ENCODE measurements at places on chromosomes 11 and 22.
A peak's percentile ranks its signal among the peaks of the same experiment; 100 is the strongest.

- DNase-seq = no peak
Observed at GRCh38 chr11:94557992-94558391, 9.2 kb upstream of the PIWIL4 start.

DNA sequence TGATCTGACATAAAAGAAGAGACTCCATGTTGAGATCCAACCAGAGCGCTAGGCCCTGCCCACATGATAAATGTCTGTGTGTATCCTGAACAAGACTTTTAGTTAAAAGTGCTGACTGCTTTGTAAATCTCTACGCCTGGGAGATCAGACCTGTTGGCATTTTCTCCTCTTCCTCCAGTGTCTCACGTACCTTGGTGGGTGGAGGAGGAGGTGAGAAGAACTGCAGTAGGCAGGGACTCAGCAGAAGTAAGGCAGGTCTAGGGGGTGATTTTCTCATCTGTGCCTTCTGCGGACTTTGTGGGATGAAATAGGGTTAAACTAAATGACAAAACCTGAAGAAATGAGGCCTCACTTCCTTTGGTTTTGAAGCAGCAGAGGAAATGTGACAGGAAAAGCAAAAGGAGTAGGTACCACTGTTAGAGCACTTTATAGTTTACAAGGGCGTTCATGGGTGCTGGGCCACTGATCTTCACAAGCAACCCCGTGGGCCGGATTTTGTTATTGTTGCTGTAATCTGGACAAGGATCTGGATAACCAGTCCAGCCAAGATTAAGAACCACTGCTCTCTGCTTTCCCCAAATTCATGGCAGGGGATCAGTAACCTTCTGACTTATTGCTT, 36.7 kb upstream of the PLET1 start:
- DNase-seq = no peak

GRCh38 chr11:13884158-13884799, 78.2 kb upstream of the SPON1 start:
- no peak for DNase-seq

DNA sequence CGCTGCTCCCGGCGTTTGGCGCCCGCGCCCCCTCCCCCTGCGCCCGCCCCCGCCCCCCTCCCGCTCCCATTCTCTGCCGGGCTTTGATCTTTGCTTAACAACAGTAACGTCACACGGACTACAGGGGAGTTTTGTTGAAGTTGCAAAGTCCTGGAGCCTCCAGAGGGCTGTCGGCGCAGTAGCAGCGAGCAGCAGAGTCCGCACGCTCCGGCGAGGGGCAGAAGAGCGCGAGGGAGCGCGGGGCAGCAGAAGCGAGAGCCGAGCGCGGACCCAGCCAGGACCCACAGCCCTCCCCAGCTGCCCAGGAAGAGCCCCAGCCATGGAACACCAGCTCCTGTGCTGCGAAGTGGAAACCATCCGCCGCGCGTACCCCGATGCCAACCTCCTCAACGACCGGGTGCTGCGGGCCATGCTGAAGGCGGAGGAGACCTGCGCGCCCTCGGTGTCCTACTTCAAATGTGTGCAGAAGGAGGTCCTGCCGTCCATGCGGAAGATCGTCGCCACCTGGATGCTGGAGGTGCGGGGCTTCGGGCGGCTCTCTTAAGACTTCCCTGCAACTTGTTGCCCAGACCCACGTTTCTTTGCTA, at the start of gene CCND1:
Gene CCND1, plus strand, starts transcription at position 162 of the 587 bp plus-strand sequence. Its CDS starts 158 bp downstream, at position 320.
- peak; percentile 85 for DNase-seq

DNA sequence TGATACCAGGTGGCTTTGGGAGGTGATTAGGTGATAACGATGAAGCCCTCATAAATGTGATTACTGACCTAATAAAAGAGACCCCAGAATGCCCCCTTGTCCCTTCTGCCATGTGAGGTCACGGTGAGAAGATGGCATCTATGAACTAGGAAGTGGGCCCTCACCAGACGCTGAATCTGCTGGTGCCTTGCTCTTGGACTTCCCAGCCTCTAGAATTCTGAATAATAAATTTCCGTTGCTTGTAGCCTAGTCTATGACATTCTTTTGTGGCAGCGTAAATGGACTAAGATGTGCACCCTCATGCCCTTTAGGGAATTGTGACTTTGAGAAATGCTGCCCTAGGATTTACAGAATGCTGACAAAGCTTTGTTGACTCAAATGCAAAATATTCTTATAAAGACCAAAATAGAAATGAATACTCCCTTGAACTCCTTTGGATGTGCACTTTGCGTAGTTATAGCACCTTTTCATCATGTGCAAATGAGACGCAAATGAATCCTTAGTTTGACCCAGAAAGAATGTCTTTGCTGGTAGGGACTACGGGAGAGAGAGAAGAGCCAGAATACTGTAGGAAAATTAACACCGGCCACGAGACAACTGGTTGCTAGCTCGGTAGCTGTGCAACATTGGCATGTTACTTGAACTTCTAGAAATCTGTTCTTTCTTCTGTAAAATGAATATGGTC, 24.8 kb upstream of the EHF start:
- no peak for DNase-seq

DNA sequence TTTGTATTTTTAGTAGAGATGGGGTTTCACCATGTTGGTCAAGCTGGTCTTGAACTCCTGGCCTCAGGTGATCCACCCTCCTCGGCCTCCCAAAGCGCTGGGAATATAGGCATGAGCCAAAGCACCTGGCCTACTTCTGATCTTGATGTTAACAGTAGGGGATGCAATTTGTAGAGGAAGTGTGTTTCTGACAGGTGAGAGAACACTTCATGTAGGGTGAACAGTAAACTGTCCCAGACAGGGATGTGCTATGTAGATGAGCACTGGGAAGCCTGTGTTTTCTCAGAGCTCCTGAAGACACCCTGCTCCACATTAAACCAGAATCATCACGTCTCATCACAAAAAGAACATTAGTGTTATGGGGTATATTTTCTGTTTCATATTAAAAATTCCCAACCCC, 45.1 kb downstream of the UBASH3B start:
- no peak for DNase-seq

GRCh38 chr11:19753451-19754106, 40.9 kb downstream of the NAV2 start:
- DNase-seq = no peak

GRCh38 chr11:14189874-14190273, 169.1 kb downstream of the RRAS2 start:
- no peak for DNase-seq

- DNase-seq = no peak
Observed at GRCh38 chr11:69486773-69487291, 5.4 kb downstream of the LINC01488 start.
